ENCODE measurements at places on chromosomes 11 and 22.

DNA sequence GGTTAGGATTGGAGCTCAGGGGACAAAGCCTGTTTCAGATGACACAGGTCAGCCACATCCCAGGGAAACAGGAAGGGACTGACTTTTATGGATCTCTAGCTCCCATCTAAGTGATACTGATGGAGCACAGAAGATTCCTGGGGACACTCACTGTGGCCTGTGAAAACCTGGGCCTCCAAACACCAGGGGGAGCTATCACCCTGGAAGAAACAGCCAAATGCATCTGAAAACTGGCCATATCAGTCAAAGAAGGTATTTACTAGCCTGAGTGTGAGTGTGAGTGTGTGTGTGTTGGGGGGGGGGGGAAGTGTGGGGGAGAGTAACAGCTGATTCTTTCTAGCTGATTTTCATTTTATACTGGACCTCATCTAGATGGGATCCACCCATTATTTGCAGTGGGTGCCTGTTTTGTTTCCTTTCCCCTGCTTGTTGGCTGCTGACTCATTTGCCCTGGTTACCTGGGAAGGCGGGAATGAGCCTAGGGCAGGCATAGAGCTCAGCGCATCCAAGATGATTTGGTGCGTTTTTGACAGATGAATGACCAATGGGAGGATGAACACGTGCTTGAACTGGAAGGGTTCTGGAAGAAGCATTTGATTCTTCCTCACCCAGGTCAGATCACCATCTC is 284.0 kb downstream of the KIRREL3 start:
- peak; percentile 55 for DNase-seq

DNA sequence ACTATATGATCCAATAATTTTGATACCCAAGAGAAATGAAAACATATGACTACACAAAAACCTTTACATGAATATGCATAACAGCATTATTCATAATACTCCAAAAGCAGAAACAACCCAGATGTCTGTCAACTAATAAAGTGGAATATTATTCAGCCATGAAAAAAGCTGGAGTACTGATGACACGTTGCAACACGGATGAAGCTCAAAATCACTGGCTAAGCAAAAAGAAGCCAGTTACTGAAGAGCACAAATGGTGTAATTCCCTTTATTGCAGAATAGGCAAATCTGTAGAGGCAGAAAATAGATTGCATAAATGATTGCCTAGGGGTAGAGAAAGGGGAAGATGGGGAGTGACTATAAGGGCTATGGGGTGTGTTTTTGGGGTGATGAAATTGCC is 117.6 kb upstream of the FGF3 start:
- DNase-seq, result no peak

DNA sequence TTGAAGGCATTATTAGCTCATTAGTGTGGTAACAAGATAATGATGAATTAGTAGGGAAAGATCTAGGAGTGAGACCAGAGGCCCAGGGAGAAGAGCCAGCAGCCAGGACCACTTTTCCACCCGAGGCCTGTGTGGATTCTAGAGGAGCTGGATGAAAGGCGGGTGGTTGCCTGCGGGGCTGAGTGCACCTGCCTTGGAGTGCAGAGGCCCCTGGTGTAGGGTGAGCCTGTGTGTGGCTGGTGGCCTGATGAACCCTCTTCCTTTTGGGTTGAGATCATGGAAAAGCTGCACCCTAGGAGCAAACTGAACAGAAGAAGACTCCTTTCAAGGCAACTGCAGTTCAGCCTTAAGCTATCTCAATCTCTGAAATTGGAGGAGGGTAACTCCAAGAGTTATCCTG is 5.9 kb upstream of the TP53AIP1 start:
- no peak for DNase-seq

DNA sequence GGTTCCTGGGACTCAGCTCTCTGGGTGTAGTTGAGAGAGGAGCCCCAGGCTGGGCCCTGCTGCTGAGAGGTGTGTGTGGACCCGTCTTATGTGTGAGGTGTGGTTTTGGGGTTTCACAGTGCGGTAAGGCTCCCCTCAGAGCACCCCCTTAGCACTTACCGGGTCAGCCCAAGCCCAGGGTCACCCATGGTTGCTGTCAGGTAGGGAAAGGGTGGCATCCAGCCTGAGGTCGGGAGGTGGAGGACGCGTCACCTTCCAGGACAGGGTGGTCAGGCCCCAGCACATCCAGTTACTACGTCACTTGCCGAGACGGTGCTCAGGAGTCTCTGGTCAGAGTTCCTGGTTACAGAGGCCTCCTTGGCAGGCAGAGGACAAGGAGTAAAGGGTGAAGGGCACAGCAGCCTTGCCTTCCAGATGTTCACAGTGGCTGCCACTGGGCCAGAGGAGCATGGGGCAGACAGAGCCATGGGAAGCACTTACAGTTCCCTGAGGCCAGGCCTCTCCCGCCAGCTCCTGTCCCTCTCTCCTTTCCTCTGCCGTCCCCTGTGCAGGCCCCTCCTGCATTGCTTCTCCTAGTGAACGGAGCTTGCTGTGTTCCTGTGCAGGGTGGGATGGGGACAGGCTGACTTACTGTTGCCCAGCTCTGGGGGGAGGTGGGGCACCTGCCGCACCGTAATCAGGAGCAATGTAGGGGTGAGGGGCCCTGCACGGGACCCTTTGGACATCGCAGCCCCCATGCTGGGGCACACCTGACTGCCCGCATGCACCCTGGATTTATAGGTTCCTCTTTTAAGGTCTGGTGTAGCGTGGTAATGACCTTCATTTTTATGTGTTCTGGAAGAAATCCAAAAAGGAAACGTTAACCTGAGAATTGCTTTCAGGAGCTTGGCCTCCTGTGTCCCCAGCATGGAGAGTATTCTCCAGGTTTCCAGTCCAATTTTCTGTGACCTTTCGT is 285.9 kb downstream of the TBC1D22A start:
- no peak for DNase-seq

GRCh38 chr11:101433151-101433550 is 150.7 kb downstream of the TRPC6 start:
- no peak for DNase-seq

DNA sequence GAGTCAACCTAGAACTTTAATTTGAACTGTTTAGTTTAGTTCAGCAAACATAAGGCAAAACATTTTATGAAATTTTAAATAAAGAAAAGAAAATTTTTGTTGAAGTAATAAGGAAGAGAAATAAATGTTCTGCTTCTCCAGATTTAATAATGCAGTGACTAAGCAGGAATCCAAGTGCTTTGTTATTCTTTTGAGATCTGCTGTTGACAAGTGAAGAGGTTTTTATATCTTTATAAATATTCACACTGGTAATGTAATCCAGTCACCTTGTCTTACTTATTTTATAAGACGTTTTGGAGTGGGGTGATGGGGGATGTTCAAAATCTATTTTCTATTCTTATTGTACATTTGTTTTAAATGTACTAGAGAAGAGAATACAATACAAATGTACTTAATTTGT is 725.9 kb upstream of the CCDC179 start:
- no peak for DNase-seq

DNA sequence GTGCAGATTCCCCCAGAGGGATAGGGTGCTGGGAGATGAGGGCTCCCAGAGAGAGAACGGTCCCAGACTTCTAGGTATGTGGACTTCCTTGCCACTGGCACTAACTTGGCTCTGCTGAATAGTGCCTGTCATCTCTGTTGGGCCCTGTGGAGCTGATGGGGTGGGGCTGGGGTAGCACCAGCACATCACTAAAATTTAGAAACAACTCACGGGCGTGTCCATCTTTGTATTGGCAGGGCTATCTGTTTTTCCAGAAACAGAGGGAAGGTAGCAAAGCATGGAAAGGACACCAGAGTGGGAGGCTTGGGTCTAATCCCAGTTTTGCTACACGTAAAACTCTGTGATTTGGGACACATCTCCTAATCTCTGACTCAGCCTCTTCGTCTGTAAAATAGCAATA is 25.8 kb downstream of the SWAP70 start:
- DNase-seq, result no peak

- DNase-seq, result no peak
Observed at GRCh38 chr11:1356007-1356435, 33.7 kb upstream of the BRSK2 start.

DNA sequence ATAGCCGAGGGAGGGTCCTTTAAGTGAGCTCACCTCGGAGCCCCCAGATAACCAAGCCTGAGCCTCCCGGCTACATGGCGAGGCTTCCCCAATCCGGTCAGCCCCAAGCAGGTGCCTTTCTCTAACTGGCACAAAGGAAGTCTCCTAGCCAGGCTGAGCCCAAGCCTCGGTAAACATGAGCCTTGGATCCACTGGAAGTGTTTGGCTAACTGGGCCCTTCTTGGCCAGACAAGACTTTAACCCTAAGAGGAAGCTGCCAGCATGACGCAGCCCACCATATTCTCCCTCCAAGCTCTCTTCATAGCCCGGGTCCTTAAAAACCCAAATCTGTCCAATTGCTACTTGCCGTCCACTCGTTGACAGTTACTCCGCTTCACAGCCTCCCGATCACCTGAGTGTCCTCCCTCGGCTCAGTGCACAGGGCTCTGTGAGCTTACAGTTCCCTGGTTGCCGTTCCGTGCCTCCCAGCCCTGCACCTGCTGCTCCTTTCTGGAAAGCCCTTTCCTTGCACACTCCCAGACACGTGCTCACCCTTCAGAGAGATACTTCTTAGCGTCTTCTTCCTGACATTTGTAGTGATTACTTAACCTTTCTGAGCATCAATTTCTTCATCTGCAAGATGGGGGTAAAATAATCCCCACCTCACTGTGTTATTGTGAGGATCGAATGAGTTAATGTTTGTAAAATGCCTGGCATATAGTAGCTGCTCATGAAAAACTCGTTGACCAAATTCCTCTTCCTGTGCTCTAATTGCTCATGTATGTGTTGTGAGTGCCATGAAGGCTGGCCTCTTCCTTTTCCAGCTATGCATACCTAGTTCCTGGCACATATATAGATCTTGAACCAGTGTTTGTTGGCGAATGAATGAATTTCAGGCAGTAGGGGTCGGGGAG is 25.6 kb downstream of the TXN2 start:
- no peak for DNase-seq

DNA sequence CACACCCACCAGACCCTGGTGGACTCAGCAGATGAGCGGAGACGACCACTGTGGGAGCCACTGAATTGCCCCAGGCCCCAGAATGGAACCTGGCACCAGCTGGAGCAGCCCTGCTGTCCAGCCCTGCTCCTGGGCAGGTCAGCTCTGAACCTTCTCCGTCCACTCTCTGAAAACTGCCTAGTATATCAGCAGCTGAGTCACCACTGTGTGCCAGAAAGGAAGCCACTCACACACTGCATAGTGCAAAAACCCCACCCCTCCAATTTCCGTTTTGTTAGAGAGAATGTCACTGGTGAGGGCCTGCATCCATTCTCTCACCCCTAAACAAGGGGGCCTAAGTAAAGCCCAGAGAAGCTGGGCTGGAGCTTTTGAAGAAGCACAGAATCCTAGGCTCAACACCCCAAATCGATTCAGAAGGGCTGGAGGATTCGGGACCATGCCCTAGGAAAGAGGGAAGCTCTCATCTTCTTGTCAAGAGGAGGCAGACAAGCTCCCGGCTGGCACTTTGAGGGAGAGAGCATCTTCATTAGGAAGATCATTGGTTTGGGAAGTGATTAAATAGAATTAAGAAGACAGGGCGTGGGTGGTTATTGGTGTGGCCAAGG is 44.5 kb downstream of the GALNT18 start:
- peak; percentile 27 for DNase-seq

DNA sequence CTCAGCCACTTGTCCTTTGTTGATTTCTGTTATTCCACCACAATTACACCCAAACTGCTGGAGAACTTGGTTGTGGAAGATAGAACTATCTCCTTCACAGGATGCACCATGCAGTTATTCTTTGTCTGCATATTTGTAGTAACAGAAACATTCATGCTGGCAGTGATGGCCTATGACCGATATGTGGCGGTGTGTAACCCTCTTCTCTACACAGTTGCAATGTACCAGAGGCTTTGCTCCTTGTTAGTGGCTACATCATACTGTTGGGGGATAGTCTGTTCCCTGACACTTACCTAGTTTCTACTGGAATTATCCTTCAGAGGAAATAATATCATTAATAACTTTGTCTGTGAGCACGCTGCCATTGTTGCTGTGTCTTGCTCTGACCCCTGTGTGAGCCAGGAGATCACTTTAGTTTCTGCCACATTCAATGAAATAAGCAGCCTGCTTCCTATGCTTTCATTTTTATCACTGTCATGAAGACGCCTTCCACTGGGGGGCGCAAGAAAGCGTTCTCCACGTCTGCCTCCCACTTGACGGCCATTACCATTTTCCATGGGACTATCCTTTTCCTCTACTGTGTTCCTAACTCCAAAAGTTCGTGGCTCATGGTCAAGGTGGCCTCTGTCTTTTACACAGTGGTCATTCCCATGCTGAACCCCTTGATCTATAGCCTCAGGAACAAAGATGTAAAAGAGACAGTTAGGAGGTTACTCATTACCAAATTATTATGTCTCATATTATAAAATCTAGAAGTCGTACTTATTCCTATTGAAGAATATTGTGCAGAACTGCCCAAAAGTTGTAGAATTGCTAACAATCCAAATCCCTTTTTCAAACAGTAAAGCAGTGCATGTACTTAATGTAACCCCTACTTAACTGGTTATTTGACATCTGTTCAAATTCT is 53.2 kb downstream of the OR4C6 start:
- no peak for DNase-seq

DNA sequence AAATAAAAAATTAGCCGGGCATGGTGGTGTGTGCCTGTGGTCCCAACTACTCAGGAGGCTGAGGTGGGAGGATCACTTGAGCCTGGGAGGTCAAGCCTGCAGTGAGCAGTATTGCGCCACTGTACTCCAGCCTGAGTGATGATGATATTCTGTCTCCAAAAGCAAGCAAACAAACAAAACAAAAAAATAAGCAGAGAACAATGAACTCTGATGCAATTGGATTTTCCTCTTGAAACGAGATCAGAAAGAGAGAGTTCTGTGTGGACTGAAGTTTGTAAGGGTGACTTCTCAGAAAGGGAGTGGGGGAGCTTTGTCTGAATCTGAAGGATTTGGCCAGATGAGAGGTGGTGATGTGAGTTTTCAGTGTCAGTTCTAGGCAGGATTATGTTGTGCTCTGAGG is 6.0 kb upstream of the TMEM123 start:
- no peak for DNase-seq

DNA sequence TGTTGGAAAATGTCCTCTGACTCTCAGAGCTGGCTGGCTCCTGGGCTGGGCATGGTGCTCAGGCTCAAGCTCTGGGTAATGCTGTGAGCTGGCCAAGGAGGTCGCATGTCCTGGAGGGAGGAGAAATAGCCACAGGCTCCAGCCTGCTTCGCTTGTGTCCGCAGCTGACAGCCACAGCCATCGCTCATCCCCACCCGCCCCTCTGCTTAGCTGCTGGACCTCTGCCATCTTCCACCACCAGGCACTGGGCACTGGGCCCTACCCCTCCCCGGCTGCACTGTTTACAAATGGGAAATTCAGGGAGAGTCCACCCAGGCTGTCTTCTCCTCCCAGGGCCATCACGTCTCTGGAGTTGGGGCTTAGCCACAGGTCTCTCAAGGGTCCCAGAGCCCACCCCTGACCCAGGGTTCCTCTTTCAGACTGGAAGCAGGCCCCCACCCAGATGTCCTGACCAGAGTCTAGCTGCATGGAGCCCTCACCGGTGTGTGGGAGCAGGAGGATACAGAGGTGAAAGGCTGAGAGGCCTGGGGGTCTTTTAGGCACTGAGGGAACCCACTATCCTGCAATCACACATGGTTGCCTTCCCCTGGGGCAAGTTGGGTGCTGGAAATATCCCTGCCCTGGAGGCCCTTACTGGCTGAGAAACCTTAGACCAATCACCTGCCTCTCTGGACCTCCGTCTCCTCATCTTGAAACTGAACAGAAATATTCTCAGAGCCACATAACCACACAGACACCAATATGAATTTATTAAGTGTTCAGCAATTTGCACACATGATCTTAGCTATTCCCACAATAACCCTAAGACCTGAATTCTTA is 62.7 kb downstream of the CD82 start:
- DNase-seq, result peak; percentile 43

- DNase-seq, result no peak
Observed at GRCh38 chr22:38005943-38006342, 21.6 kb upstream of the SOX10 start.

GRCh38 chr22:38317122-38317994 is at the start of gene CSNK1E:
CSNK1E (minus strand) TSS chr22:38317433; CDS start chr22:38314157, 3,276 bp downstream.
- DNase-seq, result peak; percentile 73
